Stimulated activated CD4-positive, alpha-beta T cell treated with anti-CD3 and anti-CD28 coated beads, TNF-alpha, amount 100 ng/mL, for 24 hours (primary cell): ENCODE measurements at places on chromosomes 2 and 18.

DNA sequence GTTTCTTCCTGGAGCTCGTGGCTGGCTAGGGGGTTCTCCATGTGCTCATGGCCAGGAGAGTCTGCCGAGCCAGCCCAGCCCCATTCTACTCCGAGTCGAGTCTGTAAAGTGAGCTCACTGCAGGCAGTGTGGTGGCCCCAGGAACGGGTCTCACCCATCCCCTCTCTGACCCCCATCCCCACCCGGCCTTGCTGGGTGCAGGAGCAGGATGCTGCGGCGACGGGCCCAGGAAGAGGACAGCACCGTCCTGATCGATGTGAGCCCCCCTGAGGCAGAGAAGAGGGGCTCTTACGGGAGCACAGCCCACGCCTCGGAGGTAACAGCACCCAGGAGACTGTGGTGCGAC is 1.4 kb downstream of the ANO7 start:
- DNase-seq = no peak

GRCh38 chr2:70679259-70679658 is 88.7 kb downstream of the ADD2 start:
- DNase-seq = no peak

DNA sequence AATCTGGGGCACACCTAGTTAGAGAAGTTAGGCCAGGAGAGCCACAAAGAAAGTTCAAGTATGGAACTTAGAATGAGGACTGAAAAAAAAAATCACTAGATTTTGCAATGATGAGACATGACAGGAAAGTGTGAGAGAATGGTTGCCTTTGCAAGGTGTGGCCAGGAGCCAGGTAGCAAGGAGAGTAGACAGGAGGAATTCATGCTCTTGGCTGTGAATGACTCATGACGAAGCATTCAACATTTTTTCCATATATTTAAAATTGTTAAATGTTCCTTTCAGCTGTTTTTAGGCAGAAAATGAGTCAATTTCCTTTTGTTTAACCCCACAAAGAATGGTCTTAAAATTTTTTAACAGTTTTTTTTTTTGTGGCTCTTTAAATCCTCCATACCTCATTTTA is 636.9 kb downstream of the PLCL1 start:
- no peak for DNase-seq

DNA sequence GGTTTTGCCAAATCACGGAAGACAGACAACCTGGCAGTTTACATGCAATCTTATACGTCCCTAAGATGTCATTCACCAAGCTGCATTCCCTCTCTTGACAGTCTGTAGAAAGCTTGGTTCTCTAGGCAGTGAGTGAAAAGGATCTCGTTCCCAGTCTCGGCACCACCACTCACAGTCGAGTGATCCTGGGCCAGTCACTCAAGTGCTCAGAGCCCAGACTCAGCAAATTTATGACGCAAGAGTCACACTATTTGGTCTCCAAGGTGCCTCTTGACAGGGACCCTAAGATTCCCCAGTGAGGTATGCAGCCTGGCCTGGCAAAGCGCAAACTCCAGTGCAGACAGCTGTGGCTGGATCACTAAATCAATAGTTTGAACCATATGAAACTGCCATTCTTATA is 77.9 kb downstream of the EIPR1 start:
- DNase-seq = no peak

- DNase-seq = no peak
Observed at GRCh38 chr2:190417045-190417842, 9.1 kb downstream of the MFSD6 start.

- DNase-seq = no peak
Observed at GRCh38 chr2:195238379-195238778, 418.6 kb upstream of the SLC39A10 start.

DNA sequence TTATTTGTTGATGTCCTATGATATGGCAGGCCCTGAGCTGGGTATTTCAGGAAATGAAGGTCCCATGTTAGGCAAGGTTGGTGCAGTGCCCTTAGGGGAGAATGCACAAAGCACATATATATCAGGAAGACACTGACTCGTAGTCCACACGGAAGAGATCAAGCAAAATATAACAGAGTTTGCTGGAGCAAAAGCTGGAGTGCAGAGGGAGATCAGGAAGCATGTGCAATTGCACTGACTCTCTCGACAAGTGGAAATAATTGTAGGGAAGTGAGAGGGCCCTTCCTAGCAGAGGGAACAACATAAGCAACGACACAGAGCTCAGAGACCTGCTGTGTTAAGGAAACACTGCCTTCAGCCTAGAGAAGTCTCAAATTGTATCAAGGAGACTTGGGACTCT is 4.2 kb downstream of the ZNF385B start:
- no peak for DNase-seq

DNA sequence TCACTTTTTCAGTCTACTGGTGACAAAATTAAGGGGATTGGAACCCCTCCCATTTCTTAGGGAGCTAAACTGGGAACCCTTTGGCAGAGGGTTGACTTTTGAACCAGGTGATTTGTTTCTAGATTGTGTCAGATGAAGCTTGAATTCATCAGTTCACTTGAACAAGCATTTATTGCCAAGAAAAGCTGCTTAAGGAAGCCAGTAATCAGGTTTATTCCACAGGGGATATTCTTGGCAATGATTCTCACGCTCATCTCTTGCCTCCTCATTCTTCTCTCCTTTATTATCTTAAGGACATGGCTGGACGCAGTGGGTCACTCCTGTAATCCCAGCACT is 101.0 kb downstream of the ALPK2 start:
- no peak for DNase-seq

- no peak for DNase-seq
Observed at GRCh38 chr2:145593991-145594614, 1074.2 kb upstream of the ZEB2 start.

GRCh38 chr2:177348733-177349693 is 43.6 kb upstream of the AGPS start:
- no peak for DNase-seq

- DNase-seq = no peak
Observed at GRCh38 chr2:112829101-112829960, 7.2 kb downstream of the IL1B start.

GRCh38 chr18:36302676-36303075 is 5.2 kb downstream of the FHOD3 start:
- no peak for DNase-seq

- DNase-seq = peak; percentile 11
Observed at GRCh38 chr18:24176727-24177416, 38.0 kb downstream of the CABYR start.

DNA sequence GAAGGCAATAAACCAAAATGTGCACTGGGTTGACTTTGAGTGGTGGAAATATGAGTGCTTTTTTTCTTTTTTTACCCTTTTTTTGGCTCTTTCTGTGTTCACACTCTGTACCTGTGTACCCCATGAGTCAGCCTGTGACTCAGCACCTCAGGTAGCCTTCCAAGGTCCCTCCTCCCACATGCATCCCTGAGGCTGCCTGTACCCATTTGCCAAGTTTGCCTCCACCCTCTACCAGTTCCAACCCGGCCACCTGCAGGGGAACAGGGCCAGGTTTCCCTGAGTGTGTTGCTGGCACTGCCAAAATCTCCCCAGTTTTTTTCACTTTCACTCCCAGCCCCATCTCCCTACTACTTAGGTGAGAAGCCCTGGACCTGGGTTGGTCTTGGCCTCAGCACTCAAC is 14.0 kb downstream of the CXCR1 start:
- DNase-seq = no peak

GRCh38 chr18:7133181-7133580 is 15.6 kb upstream of the LAMA1 start:
- no peak for DNase-seq

DNA sequence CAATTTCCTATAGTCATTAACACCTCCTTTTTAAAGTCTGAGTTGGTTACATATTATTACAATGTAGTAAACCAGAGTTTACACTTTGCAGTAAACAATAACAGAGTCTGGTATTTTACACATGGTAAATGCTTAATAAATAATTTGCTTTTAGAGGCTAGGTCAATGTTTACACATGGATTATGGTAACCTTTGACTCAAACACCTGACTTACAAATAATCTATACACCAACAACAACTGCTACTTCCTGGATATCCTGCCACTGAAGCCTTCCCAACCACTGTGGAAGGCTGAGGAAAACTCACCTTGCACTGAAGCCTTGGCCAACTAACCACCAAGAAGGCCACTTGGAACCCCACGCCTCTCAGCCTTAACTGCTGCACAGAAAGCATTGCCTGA is 5.4 kb downstream of the ALS2 start:
- no peak for DNase-seq

DNA sequence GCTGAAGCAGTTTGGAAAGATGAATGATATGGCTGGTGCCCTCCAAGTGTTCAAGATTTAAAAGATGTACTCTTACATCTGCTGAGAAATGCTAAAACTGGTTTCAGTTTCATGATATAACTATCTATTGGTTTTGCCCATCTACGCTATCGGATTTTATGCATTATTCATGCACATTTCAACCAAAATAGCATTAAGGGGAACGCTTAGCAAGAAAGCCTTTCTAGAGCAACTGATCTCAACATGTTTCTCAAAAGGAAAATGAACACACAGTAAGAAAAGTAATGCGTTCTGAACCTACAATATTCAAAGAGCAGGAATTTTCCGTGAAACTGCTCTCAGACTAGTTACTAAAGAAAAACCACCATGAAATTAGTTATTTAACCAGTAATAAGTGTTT is 93.9 kb downstream of the CABYR start:
- no peak for DNase-seq

DNA sequence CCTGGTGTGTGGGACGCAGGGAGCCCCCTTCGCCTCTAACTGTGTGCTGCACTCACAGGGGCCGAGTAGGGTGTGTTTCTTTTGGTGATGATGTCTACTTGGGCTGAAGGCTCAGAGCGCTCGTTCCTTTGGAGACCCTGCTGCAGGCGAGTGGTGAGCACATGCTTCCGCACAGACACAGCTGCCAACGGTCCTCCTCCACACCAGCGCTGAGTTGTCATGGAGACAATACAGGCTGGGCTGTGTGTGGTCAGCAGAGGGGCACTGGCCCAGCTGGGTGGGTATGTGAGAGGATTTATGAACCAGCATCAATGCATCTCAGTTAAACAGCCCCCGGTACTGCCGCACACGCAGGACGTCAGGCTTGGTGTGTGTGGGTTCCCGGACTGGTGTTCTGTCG is 143.5 kb downstream of the SH3RF3 start:
- no peak for DNase-seq

GRCh38 chr2:234492717-234493485 is 4.0 kb downstream of the ARL4C start:
- no peak for DNase-seq

GRCh38 chr2:85303780-85304531 is 23.8 kb downstream of the TGOLN2 start:
- no peak for DNase-seq

- DNase-seq = no peak
Observed at GRCh38 chr2:70852824-70853223, 17.2 kb upstream of the CD207 start.

- no peak for DNase-seq
Observed at GRCh38 chr18:71020342-71021029, 731.6 kb downstream of the SOCS6 start.

DNA sequence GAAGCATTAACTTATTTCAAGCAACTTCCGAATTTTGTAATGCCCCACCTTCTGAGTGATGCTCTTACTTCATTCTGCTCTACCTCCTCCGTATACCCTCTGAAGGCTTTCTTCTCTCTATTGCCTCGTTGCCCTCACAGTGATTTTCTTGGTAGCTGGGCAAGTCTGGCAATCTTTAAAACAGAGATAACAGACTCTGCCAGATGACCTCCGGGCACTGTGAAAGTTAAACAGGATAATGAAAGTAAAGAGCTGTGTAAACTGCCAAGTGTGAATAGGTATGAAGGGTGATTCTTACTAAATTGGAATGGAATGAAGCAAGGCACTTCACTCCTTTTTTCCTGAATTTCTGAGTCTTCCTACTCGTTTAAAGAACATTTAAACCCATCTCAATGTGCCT is 207.3 kb upstream of the GYPC start:
- DNase-seq = no peak

DNA sequence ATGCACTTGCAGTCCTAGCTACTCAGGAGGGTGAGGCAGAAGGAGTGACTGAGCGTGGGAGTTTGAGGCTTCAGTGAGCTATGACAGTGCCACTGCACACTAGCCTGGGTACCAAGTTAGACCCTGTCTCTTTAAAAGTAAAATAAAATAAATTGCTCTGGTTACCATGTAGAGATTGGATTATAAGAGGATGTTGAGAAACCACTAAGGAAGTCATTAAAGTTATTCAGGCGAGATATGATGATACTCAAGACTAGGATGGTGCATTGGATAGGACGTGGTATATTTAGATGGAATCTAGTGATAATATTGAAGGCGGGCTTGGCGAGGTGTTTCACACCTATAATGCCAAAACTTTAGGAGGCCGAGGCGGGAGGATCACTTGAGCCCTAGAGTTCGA is 50.6 kb downstream of the BMPR2 start:
- DNase-seq = no peak

GRCh38 chr2:3323360-3324035 is 54.1 kb downstream of the EIPR1 start:
- no peak for DNase-seq

DNA sequence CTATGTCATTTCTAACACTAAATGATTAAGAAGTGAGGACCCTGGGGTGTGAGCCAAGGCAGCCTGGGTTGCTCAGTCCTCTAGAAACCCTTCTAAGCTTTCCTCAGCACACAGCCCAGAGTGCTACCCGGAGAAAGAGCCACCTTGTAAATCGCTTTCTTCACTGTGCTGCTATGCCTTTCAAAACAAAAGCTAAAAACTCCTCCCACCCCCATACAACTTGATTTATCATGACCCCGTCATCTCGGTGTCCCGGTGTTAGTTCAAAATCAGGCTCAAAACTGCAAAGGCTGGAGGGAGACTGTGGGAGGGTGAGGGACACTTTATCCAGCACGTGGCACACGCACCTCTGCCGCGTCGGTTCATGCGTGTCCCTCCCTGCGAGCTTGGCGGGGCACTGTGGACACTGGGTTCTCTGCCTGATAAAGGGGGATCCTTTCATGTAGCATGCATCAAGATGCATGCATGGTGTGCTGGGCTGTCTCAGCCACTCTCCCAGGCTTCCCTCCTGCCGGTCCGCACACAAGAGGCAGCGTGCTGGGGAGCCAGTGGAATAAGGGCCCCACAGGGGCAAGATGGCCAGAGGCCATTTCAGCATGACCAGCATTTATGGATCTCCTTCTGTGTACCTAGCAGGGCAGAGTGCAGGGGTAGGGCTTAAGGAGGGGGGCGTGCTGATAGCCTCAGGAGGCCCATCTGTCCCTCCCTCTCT is 170.4 kb downstream of the SMAD7 start:
- DNase-seq = no peak

DNA sequence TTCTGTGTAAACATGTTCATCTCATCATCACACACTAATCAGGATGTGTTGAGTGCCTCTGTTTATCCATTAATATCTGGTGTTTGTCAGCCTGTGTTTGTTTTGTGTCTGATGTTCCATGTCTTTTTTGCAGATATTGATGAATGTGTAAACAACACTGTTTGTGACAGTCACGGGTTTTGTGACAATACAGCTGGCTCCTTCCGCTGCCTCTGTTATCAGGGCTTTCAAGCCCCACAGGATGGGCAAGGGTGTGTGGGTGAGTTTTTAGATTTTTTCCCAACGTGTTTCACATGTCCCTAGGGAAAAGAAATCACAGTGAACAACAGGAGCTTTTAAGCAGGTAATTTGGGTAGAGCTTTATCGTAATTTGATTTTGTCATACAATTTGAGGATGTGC is 133.7 kb upstream of the RASGRP3 start:
- DNase-seq = no peak
